ENCODE measurements at places on chromosomes 6 and 20.

GRCh38 chr20:47857569-47858464 lies 72.5 kb upstream of the SULF2 start:
- no peak for DNase-seq

DNA sequence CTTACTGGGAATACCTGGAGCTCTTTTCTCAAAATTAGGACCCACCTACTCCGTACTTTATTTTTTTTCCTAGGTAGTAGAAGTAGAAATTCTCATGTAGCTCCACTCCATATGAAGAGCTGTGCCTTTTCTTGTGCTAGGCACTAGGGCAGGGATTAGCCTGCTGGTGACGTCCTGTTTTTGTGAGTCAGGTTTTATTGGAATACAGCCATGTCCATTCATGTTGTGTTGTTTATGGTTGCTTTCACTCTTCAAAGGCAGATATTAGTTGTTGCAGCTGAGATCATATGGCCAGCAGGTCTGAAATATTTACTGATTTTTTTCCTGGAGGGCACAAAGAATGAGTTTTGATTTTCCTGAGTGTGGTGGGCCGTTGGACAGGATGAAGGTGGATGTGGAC lies 20.5 kb downstream of the XRN2 start:
- DNase-seq: no peak

DNA sequence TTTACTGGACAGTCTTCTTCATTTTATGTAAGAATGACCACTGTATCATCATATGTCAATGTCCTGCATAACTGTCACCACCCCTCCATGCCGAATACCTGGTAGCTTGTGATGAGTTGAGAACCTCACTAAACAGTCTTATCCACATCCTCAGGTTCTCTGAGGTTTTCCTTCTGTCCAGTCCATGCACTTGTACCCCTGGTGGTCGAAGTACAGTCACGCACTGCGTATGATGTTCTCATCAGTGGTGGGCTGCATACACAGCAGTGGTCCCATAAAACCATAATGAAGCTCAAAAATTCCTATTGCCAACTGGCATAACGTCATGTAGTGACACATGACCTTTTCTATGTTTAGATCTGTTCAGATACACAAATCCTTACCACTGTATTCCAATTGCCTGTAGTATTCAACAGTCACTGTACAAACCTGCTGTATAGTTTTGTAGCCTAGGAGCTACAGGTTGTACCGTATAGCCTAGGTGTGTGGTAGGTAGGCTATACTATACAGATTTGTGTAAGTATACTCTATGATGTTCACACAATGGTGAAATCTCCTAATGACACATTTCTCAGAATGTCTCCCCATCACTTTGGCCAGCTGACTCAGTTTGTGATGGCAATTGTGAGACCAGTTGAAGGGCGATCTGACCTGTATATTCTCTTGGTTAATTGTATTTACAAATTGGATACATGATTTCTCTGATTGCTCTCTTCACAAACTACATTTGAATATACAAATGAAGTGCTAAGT lies 31.3 kb upstream of the SDCBP2 start:
- no peak for DNase-seq

- DNase-seq: no peak
These were observed 486.1 kb upstream of the BTBD3 start for GRCh38 chr20:11431621-11432020.

DNA sequence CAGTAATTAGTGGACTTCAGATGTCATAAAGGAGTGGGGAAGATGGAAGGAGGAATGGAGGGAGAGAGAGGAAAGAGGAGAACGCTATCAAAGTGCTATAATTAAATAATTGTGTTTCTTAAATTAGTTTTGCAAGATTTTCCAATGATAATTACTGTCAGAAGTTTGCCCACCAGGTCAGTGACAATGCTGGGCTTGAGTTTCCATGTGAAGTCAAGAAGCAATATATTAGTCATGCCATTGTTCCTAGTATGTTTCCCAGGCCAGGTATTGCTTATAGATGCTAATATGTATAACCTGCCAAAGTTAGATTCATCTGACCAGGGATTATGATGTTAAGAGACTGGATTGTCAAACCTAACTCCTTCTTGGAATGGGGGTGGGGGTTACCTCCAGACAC lies 131.9 kb downstream of the GJA10 start:
- DNase-seq: no peak

DNA sequence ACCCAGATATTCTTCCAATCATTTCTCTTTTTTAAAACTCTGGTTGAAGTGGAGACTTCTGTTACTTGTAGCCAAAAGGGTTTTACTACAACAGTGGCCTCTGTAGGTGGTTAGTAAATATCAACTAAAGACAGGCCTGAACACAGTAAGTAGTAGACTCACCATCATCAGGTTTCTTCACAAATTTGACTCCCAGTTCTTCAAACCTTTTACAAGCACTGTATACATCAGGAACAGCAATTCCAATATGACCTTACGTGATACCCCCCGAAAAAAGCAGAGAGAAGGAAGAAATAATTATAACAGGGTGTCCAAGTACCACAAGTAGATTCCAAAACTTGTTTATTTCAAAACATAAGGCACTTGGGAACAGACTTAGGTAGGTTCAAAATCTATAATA lies 21.1 kb downstream of the GLO1 start:
- no peak for DNase-seq

DNA sequence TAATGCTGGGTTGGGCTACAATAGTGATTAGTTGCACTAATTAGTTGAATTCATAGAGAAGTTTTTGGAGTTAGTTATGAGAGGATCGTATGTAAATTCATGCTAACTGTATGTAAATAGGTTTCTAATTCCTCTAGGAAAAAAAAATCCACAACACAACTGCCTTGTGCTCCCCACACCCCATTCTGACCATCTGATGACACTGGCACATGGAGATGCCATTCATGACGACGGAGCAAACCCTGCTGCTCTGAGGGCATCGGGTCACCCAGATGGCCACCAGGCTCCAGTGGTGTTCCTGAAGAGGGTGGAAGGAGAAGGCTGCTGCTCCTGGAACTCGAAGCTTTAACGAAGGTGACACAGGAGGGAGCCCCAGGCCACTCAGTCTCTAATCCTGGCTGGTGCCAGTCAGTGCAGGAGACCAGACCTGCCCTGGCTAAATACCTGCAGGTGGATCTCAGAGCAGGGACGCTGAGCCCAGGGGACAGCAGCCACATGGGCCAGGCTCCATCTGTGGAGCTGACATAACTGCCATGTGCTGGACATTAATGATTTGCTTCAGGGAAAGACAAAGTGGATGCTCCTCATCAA lies 90.3 kb downstream of the FAM50B start:
- DNase-seq: no peak

GRCh38 chr20:37071481-37071911 lies 24.3 kb downstream of the RBL1 start:
- DNase-seq: no peak

GRCh38 chr6:32367644-32368043 lies 4.1 kb downstream of the TSBP1 start:
- DNase-seq: no peak

Data from DMS153 (cell line).